ENCODE measurements at places on chromosomes 1 and 21.

GRCh38 chr1:104765085-104765484, 1015.4 kb downstream of the AMY1C start:
- DNase-seq: no peak

GRCh38 chr1:223074445-223075300, 68.4 kb downstream of the TLR5 start:
- no peak for DNase-seq

- DNase-seq: peak; percentile 48
These were observed 634.9 kb downstream of the LMO4 start for GRCh38 chr1:87963556-87963955.

GRCh38 chr1:47927165-47927564, 70.0 kb downstream of the TRABD2B start:
- DNase-seq: peak; percentile 96

- DNase-seq: peak; percentile 54
These were observed 38.1 kb downstream of the TNFRSF9 start for GRCh38 chr1:7902478-7903085.

DNA sequence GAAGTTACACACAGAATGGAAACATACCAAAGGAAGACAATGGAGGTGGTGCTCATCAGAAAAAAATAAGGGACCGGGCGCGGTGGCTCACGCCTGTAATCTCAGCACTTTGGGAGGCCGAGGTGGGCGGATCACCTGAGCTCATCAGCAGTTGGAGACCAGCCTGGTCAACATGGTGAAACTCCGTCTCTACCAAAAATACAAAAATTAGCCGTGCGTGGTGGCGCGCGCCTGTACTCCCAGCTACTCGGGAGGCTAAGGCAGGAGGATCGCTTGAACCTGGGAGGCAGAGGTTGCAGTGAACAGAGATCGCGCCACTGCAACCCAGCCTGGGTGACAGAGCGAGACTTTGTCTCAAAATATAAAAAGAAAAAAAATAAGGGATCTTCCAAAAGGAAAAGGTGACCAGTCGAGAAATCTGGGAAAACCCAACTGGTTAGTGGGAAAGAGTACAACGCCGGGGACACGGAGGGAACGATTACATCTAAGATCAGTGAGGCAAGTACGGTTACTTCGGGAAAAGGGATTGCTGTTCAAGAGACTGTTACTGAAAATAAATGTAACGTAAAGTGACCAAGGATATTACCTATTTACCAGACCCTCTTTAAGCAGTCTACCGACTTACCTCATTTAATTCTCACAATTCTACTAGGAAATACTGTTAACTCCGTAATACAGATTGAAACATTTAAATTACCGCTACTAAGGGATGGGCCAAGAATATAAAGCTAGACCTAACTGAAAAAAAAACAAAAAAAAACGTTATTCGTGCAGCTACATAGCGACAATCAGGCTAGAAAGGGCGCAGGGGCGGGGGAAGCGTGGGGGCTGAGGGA, 822 bp downstream of the CCT3 start:
- DNase-seq: peak; percentile 16

DNA sequence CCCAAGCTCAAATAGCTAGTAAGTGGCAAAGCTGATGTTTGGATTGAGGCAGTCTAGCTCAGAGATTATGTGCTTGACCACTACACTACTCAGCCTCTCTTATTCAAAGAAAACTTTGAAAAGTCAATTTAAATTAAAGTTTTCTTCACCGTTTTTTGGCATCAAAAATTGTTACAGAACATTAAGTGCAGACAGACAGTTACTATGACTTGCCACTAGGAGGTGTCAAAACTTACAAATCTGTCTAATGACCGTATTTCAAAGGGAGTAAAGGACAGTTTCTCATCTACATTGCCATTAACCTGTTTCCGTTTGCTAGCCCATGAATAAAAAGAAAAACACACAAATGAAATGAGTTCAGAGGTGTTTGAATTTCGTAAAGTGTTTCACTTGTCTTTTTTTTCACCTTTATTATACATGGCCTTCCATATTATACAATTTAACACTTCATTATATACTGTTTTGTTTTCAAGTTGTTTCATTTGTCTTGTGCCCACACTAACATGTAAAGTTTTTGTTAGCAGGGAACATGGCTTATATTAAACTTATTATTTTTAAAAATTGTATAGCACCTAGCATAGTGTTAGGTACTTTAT, 57.4 kb upstream of the MTF2 start:
- no peak for DNase-seq

- no peak for DNase-seq
These were observed 35.0 kb downstream of the UROD start for GRCh38 chr1:45047032-45047431.

DNA sequence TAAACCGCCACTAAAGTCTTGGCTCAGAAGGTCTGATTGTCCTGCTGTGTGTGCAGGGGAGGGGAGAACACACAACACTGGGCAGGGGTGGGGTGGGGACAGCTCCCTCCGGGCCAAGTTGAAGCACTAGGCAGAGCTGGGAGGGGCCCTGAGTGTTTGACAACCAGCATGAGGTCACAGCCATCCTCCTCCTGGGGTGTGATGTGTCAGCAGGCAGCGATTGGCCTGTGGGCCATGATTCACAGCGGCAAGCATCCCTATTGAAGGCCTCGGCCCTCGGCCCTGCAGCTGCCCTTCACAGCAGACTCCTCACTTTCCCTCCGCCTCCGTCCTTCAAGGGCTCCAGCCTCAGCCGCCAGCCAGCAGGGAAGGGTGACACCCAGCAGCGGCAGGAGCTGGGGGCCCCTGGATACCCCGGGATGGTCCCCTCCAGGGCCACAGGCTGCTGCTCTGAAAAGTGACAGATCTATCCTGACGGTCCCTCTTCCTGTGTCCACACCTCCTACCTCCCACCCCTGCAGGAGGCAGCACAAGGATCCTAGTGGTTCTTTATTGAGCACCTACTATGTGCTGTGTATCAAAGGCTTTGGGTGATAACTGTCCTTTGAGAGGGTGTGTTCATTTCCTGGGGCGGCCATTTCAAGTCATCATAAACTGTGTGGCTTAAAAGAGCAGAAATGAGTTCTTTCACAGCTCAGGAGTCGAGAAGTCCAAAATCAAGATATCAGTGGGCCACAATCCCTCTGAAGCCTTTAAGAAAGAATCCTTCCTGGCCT, 66.0 kb upstream of the SLC25A33 start:
- peak; percentile 96 for DNase-seq

GRCh38 chr1:100323419-100324106, 28.7 kb upstream of the CDC14A start:
- DNase-seq: peak; percentile 93

DNA sequence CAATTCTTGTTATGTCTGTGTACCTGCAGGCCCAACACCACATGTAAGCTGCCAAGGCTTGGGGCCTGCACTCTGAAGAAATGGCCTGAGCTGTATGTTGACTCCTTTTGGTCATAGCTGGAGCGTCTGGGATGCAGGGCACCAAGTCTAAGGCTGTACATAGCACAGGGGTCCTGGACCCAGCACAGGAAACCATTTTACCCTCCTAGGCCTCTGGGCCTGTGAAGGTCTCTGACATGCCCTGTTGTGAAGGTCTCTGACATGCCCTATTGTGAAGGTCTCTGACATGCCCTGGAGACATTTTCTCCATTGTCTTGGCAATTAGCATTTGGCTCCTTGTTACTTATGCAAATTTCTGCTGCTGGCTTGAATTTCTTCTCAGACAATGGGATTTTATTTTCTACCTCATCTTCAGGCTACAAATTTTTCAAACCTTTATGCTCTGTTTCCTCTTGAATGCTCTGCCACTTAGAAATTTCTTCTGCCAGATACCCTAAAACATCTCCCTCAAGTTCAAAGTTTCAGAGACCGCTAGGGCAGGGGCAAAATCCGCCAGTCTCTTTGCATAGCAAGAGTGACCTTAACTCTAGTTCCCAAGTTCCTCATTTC, 246.7 kb upstream of the B3GALT2 start:
- DNase-seq: no peak

DNA sequence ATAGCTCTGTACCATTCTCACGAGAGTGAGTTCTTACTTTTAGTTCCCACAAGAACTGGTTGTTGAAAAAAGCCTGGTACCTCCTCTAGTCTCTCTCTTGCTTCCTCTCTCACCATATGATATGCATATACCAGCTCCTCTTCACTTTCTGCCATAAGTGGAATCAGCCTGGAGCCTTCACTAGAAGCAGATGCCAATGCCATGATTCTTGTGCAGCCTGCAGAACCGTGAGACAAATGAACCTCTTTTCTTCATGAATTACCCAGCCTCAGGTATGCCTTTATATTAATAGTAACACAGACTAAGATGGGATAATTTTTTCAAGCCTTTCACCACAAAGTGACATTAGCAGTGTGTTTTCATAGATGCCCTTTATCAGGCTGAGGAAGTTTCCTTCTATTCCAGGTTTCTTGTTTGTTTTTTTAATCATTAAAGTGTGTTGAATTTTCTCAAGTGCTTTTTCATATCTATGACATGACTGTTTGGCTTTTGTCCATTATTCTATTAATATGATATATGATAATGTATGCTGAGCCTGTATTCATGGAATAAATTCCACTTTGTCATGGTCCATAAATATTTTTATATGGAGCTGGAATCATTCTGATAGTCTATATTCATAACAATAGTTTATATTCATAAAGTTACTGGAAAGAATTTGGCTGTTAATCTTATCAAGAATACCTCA, 40.7 kb upstream of the C1orf185 start:
- DNase-seq: no peak

DNA sequence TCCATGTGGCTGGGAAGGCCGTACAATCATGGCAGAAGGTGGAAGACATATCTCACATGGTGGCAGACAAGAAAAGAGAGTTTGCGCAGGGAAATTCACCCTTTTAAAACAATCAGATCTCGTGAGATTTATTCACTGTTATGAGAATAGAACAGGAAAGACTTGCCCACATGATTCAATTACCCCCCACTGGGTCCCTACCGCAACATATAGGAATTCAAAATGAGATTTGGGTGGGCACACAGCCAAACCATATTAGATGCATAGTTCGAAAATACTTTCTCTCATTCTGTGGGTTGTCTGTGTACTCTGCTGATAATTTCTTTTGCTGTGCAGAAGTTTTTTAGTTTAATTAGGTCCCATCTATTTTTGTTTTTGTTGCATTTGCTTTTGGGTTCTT, 990.3 kb downstream of the PLA2G4A start:
- no peak for DNase-seq

- DNase-seq: no peak
These were observed 34.5 kb upstream of the DPH5 start for GRCh38 chr1:101059945-101060542.

DNA sequence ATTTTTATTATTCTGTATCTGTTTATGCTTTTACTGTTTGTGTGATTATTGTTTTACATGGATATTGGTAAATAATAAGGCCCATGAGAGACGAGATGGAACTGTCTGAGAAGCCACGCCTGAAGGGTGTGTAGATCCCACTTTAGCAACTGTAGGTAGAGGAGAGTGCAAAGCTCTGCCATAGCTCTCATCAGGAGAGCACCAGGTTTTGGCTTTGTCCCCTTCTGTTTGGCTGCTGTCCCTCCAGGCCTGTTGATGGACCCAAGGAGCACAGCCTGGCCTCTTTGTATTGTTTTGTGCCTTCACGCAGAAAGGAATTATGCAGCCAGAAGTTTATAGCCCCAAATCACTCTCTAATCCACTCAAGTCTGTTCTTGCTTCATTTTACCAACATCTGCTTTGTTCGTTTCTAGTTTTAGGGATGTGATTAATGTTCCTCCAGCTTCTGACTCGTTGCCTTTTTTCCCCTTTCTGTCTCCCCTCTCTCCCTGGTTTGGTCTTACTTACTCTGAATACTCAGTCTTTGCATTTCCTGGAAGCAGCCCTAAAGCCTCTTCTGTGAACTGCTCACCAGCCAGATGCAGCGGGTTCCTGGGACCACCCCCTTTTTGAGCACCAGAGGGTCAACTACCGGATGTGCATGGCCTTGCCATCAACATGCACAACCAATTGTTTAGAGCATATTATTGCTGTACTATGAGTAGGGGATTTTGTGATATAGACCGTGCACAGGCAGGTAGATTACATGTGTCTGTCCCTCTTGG, 127.3 kb downstream of the HHAT start:
- no peak for DNase-seq

GRCh38 chr1:14909920-14910460, 243.6 kb upstream of the TMEM51 start:
- DNase-seq: no peak

- DNase-seq: no peak
These were observed 56.0 kb downstream of the PRDM15 start for GRCh38 chr21:41823166-41823565.

- no peak for DNase-seq
These were observed 8.9 kb upstream of the LEFTY1 start for GRCh38 chr1:225897595-225898514.

Data from MG63 (cell line).